Thoracic aorta (tissue), 2 donors: ENCODE measurements at places on chromosomes 2 and 18.

DNA sequence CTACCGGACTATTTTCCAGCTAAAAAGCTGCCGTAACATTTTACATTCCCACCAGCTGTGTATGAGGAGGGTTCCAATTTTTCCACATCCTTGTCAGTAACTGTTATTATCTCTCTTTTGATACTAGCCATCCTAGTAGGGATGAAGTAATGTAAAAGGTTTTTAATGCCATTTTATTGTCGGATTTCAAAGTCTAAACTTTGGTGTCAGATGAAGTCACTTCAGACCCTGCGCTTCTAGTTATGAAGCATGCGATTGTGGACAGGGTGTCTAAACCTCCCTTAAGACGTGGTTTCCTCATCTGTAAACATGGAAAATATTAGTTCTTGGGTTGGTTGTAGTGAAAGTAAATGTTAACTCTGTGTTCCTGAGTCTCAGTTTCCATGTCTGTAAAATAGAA is 4.7 kb downstream of the DGKD start:
- no peak overlapping the region for H3K4me3 ChIP-seq
- peaks cover 8% of the 10 kb centered on the region for H3K4me1 ChIP-seq
- H3K27ac ChIP-seq = no peak overlapping the region
- DNase-seq = no peak
- no peaks in the 10 kb centered on the region for H3K36me3 ChIP-seq

DNA sequence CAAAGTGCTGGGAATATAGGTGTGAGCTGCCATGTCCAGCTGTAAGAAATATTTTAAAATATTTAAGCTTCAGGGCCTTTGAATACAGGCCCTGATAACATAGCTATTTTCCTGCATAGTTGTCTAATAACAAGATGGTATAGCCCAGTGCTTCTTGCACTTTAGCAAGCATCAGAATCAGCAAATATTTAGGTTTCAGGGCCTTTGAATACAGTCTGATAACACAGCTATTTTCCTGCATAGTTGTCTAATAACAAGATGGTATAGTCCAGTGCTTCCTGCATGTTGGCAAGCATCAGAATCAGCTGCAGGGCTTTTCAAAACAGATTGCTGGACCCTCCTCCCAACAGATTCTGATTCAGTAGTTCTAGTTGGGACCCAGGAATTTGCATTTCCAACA is 5.6 kb downstream of the GEMIN6 start:
- H3K36me3 ChIP-seq = peaks cover 7% of the 10 kb centered on the region
- H3K4me3 ChIP-seq = no peak overlapping the region
- H3K4me1 ChIP-seq = no peaks in the 10 kb centered on the region
- H3K27me3 ChIP-seq = no peaks in the 10 kb centered on the region

GRCh38 chr18:51527826-51528225 is 330.3 kb upstream of the MEX3C start:
- H3K27me3 ChIP-seq = no peaks in the 10 kb centered on the region
- DNase-seq = no peak

DNA sequence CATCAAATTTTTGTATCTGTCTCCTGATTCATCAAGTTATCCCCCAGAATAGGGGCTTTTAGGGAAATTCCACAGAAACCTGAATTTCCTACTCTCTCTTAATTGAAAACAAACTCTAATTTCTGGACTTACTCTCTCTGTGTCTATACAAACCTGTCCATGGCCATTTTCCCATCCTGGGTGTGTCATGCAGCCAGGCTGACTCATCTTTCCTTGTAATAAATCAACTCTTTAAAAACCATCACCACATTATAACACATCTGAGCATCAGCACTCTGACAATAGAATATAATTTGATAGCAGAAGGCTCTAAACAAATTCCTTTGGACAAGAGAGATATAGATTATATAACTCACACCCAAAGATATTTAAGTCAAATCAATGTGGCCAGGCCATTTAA is 610.2 kb downstream of the DCC start:
- no peak overlapping the region for H3K4me3 ChIP-seq
- no peak for DNase-seq
- H3K36me3 ChIP-seq = no peaks in the 10 kb centered on the region
- H3K4me1 ChIP-seq = no peaks in the 10 kb centered on the region

- H3K27me3 ChIP-seq = no peaks in the 10 kb centered on the region
- H3K27ac ChIP-seq = no peak overlapping the region
- no peak for DNase-seq
Observed at GRCh38 chr2:20682167-20682920, 15.4 kb downstream of the GDF7 start.

DNA sequence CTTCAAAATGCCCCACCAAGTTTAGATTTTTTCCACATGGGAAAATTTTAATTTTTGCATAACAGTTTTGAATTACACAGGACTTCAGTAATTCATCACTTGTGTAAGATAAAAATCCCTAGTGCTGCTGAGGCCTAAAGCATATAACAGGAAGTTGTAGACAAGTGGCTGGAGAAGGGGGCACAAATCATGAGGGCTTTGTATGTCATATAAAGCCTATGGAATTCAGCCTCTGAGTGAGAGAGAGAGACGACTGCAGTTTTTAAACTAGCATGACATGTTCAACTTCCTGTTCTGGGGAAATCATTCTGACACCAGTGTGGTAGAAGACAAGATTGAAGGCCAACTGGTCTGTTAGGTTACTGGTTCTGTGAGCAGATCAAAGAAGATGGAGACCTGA is 187.3 kb upstream of the CHST9 start:
- H3K27ac ChIP-seq = no peak overlapping the region
- H3K4me3 ChIP-seq = no peak overlapping the region
- no peaks in the 10 kb centered on the region for H3K27me3 ChIP-seq
- no peaks in the 10 kb centered on the region for H3K4me1 ChIP-seq
- no peaks in the 10 kb centered on the region for H3K36me3 ChIP-seq
- DNase-seq = no peak

DNA sequence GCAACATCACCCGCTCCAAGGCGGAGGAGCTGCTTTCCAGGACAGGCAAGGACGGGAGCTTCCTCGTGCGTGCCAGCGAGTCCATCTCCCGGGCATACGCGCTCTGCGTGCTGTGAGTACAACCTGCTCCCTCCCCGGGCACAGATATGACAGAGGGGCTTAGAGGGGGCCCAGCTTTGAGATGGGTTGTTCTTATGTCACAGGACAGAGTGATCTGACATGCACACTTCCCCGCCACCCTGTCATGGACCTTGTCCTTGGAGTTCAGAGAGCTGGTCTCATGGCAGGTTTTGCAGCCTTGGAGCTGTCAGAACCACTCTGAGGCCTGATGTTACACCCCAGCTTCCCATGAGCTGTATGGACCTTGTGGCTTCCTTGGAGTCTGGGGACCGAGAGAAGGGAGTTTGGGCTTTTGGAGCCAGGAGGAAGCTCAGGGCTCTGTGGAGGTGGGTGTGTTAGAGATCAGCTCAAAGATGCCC is 398 bp downstream of the INPP5D start:
- peak overlapping the region; percentile 72 for H3K4me3 ChIP-seq
- H3K27ac ChIP-seq = peak overlapping the region; percentile 55
- DNase-seq = no peak
- peaks cover 3% of the 10 kb centered on the region for H3K4me1 ChIP-seq
- no peaks in the 10 kb centered on the region for H3K27me3 ChIP-seq

DNA sequence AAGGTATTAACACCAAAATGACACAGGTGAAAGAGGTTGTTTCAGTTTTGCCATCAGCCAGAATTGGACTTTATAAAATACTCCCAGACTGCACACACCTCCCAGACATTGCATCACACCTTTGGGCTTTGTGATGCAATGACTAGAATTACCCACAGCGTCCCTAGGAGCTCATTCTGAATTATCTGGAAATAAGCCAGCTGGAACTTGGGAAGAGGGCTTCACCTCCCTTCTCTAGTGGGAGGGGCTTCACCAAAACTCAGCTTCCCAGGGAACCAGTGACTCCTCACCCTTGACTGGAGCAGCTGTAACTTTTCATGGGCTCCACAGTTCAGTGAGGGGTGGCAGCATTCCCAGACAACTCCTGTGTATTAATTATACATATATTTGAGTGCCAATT is 83.1 kb upstream of the BZW1 start:
- no peak overlapping the region for H3K4me3 ChIP-seq
- H3K36me3 ChIP-seq = no peaks in the 10 kb centered on the region
- no peaks in the 10 kb centered on the region for H3K27me3 ChIP-seq
- no peak overlapping the region for H3K27ac ChIP-seq
- no peak for DNase-seq
- H3K4me1 ChIP-seq = no peaks in the 10 kb centered on the region

DNA sequence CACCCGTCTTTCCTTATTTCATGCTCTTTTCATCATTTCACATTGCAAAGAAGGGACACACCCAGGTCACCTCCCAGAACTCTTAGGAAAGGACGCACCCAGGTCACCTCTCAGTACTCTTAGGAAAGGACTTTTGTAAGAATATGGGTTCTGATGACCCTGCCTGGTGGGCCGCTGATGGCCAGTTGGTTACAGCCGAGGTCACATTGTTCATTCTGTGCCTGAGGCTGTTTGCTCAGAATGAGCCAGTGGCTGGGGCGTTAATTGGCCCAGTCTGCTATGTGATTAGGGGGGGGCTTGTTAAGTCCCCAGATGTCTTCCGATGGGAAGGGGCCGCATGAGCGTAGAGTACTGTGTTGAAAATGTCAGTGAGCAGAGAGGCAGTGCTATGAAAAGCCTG is 9.4 kb downstream of the MLPH start:
- no peak for DNase-seq
- no peaks in the 10 kb centered on the region for H3K27me3 ChIP-seq
- no peak overlapping the region for H3K4me3 ChIP-seq
- no peaks in the 10 kb centered on the region for H3K4me1 ChIP-seq
